ENCODE measurements at places on chromosomes 4 and X. TPM values are rescaled to one million over a fixed set of nuclear protein-coding genes. Genes with fewer than 3 reads are reported as not detected.

DNA sequence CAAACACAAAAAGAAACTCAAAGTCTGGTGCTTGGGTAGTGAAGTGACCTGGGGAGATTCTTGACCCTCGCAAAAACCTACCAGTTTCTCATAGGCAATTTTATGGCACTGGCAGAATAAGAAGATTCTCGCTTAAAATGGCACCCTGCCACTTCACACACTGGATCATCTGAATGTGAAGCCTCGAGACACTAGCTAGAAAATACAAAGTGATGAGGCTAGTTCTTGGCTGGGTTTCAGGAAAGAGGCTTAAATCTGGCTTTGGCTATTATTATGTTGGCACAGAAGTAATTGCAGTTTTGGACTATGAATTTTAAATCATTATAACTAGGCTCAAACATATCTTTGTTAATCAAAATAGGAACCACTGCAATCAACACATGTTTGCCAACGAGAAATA, 634.7 kb upstream of the BOD1L1 start:
- no peak for DNase-seq

DNA sequence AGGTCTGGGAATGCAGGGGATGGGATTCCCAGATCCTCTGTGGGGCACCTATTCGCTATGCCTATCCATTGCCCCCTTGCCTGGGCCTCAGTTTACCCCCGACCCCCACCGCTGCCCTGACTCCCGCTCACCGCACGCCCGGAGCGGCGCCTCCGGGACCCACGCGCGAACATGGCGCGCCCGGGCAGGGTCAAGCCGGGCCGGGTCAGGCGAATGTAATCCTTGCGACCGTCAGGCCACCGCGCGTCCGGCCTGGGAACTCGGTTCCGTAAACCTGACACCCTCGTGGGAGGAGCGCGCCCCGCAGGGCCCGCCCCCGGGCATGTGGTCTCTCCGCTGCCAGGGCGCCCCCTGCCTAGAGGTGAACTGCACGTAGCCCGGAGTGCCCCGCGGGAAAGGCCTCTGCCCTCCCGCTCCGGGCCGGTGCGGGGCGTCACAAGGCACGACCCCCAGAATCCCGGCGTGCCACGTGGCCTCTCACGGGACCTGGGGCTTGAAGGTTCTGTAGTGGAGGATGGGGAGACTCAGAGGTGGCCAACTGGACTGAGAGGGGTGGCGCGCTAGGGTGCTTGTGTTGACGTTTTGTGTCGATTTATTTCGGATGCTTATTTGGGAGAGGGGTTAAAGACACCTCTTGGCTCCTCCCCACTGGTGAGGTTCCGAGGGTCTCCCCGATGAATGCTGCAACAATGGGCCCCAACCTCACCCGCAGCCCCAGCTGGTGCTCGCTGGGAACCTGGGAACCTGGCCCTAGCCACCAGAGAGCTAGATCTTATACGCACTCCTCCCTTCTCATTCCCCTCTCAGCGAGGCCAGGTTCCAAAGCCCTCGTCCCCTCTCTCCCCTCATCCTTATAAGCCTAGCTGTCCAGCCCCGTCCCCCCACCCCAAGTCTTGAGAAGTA, at the start of gene PRICKLE3:
Gene PRICKLE3 (minus strand): TSS at position 249 of the 903 bp plus-strand sequence. CDS start 76 bp downstream, at position 173.
- DNase-seq: peak; percentile 92

DNA sequence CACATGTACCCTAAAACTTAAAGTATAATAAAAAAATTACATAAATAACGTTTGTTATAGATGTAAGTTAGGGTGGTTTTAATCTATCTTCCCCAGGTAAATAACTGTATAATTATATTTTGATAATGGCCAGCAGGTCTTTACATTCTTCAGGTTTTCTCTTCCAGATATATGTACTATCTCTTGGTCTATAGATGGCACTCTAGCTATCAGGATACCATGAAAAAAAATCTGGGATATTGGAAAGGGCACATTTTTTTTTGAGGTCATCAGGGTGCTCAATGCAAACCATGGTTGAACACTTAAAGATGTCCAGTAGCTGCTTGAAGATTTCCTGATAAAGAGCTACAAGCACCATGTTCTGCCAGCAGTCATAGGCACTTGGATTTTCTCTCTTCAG, 15.6 kb upstream of the ADH4 start:
- DNase-seq: no peak

DNA sequence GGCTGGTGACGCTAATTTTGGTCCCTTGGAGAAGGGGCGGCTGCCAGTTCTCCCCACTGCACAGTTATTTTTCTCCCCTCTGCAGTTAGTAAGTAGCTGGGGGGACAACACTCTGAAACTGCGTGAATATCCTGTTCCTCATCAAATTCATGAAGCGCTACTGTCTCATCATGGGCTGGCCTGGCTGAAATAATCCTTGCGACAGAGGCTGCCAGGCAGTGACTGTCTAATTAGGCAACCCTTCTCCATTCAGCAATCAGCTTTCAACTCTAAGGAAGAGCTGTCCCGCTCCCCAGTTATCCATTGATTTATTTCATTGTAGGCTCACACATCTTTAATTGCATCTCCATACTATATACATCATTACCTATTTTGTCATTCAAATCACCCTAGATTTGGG, 8.2 kb downstream of the SH3TC1 start:
- no peak for DNase-seq

DNA sequence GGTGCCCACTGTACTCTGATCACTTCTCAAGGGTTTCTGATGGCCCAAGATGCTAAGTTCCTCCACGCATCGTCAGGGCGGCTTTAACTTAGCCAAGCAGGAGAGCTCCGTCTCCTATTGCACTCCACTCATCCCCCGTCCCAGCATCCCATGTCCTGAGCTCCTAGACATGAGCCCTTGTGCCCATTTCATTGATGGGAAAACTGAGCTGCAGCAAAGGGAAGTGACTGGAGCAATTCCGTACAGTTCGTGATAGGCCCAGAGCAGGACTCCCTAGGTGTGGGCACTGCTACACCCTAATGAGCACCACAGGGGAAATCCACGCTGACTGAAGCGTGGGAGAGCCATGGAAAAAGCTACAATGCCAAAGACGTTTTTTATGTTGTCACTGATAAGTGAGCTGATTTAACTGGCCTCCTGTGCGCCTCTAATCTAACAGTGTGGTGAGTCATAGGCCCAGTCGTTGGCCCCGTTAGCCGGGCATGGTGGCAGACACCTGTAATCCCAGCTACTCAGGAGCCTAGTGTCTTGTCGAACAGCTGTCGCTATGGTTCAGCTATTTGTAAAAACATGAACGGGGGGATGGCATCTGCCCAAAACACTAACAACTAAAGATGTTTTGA, 14.9 kb downstream of the NSDHL start:
- no peak for DNase-seq

- no peak for DNase-seq
These were observed 38.0 kb downstream of the MAGEE2 start for GRCh38 chrX:75746891-75747639.

RPS6KA6 gene
- 7.2 TPM for total RNA-seq

TCEAL6 gene
- not detected for total RNA-seq

STBD1 gene
- total RNA-seq: 13.9 TPM

DNA sequence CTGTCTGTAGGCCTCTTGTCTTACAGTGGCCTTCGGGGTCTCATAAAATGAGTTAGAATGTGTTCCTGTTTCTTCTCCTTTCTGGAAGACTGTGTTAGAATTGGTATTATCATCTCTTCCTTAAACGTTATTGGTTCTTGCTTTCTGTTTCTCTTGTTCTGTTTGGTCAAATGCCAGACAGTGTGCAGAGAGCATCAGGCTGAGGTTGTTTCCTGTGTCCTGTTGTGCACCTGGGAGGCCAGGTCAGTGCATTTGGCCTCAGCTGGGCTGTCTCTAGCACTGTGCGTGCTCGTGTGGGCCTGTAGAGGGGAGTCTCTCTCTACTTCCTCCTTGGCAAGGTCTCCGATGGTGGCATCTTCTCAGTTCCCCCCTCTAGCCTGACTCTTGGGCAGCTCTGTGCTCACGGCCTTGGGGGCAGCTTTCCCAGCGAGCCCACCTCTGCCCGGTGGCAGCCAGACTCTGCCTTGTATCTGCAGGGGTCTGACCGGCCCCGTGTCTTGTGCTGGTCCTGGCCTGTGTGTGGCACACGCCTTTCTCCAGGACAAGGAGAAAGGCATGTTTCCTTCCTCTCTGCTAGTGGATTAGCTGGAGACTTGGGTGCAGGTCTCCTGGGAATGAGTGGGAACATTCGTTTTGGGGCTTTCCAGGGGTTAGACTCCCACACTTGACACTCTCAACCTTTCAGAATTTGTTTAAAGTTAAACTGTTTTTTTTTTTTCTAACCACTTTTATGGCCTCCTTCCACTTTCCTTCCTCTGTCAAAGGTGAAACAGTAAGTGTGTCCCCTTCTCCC, 62.3 kb downstream of the FAM193A start:
- no peak for DNase-seq

- no peak for DNase-seq
These were observed 147.8 kb downstream of the BMPR1B start for GRCh38 chr4:94905511-94905910.

NWD2 gene
- total RNA-seq: 0.71 TPM

DNA sequence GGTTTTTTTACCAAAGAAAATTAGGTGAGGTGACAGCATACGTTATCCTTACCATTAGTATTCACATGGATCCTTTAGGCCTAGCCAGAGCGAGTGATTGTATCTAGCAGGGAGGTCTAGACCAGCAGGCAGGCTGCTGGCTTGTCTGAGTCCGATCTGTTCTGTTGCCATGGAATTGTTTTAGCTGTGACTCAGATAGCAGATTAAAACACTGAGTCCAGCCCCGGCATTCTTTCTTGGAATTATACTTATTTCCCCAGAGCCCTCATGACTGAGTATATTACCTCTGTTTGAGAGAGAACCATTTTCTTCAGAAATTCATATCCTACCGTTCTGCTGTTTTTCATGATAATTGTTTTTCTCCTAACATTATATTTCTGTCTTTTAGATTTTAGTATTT, 37.4 kb downstream of the OCRL start:
- DNase-seq: no peak

ZAR1 gene
- total RNA-seq: not detected

DNA sequence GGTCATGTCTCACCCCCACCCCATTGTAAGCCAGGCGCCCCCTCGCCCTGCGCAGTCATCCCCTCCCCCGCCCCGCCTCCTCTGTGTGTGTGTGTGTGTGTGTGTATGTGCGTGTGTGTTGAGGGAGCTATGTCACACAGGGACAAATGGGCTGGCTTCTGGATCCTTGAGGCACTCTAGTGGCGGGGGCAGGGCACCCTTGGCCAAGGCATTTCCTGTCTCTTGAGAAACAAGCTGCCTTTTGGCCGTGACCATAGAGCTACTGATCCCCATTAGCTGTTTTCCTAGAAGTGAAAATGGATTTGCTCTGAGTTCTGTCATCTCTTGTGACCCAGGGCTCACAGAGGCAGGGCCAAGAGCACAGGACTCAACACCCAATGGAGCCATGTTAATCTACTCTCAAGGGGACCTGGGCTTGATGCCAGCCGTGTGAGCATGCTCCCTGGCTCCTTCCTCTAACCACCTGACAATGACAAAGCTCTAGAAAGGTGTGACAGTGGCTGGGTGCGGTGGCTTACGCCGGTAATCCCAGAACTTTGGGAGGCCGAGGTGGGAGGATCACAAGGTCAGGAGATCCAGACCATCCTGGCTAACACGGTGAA, 162.5 kb upstream of the BCOR start:
- no peak for DNase-seq

SHOX gene
- total RNA-seq: not detected

- DNase-seq: no peak
These were observed 43.2 kb downstream of the PARM1 start for GRCh38 chr4:74975848-74976824.

ARMCX5 gene
- total RNA-seq: 10.0 TPM

- DNase-seq: no peak
These were observed 10.9 kb upstream of the MAGEA4 start for GRCh38 chrX:151901826-151902225.

RUFY3 gene
- total RNA-seq: 47.4 TPM

DNA sequence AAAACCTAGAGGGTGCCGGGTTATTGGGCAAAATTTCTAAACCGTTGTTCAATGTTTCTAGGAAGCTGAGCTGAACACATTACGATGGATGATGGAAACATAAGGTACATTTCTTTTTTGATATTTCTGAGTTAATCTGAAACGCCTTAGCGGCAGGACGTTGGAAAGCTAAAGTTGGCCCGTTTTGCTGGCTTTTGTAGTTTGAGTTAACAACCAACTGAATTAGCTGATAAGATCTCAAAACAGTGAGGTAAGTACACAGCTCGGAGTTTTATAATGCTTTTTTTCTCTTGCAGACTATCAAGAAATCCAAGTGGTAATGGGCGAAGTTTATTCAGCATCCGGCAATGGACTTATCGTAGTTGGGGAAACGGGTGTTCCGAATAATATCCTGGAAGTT, 73.5 kb downstream of the PRSS12 start:
- DNase-seq: no peak

- DNase-seq: no peak
These were observed 695.4 kb upstream of the INTU start for GRCh38 chr4:126937342-126937741.

DNA sequence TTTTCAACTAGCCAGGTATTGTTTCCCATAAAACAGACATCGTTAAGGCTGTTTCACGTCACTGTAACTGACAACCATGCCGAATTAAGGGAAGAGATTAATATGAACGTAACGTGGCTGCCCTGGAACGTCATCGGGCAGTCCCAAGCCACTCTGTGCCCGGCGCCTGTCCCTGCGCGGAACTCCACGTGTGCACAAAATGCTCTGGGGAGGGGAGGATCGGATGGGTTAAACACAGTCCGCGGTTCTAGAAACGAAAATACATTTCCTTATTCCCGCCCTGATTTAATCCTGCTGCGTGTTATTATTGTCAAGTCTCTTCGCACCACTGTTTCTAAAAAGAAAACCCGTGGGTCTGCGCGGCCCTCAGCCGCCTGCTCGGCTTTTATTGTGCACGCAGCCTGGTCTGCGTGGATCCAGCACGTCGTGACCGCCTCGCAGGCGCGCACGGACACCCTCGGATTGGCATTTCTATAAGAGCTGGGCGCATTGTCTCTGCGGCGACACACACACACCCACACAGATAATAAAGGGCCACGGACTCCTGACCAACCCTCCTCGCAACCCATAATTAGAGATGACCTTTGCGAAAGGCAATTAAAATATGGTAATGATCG, 69.6 kb upstream of the BCOR start:
- DNase-seq: no peak

TMEM47 gene
- total RNA-seq: 98.1 TPM

DNA sequence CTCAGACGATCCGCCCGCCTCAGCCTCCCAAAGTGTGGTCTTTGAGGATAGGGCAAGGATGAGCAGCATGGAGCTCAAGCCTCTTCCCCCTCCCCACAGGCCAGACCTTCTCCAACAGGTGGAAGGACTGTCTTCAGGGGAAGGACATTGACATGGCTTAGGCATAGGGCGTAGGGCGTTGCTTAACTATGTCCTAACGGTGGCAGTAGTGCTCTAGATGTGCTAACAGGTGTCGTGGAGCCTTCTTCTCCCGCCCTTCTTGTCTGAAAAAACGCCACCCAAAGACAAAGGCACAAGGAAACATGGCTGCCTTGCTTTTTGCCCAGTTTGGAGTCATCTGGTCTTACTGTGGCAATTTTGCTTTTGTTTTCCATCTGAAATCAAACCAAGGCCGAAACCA, 219.8 kb downstream of the OR13H1 start:
- peak; percentile 94 for DNase-seq

- DNase-seq: no peak
These were observed 9.9 kb downstream of the VEGFC start for GRCh38 chr4:176782794-176783193.
